Amniotic stem cell (primary cell): ENCODE measurements at places on chromosomes 7 and 10.

- DNase-seq = no peak
Measured at GRCh38 chr7:129247087-129247486, 22.3 kb downstream of the AHCYL2 start.

DNA sequence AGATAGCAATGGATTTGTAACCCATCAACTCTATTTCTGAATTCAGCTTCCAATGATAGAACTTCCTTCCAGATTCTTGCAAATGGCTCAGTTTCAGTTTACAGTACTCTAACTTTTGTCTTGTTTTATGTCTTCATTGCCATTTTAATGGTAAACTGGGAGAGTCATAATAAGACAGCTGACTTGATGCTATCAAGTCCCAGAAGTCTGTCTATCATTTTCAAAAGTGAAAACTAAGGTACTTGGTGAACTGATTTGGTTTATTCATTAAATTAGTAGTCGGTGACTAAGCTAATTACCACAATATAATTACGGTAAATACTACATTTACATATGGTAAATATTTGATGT lies 25.0 kb downstream of the RTKN2 start:
- DNase-seq = no peak

GRCh38 chr10:116316503-116316902 lies 7.7 kb upstream of the CCDC172 start:
- DNase-seq = no peak

- no peak for DNase-seq
Measured at GRCh38 chr10:49108656-49109055, 6.7 kb downstream of the VSTM4 start.

GRCh38 chr7:39880556-39880955 lies 69.5 kb upstream of the CDK13 start:
- no peak for DNase-seq

- no peak for DNase-seq
Measured at GRCh38 chr10:128865436-128866195, 601.4 kb upstream of the MGMT start.

GRCh38 chr10:4383651-4384098 lies 442.3 kb upstream of the AKR1E2 start:
- DNase-seq = no peak

- no peak for DNase-seq
Measured at GRCh38 chr10:3982746-3983442, 197.9 kb upstream of the KLF6 start.

GRCh38 chr7:111329367-111330234 lies 232.7 kb downstream of the IMMP2L start:
- DNase-seq = no peak

- no peak for DNase-seq
Measured at GRCh38 chr10:77188000-77188395, 449.6 kb downstream of the KCNMA1 start.

GRCh38 chr7:43461349-43462024 lies 121.4 kb upstream of the STK17A start:
- DNase-seq = no peak

DNA sequence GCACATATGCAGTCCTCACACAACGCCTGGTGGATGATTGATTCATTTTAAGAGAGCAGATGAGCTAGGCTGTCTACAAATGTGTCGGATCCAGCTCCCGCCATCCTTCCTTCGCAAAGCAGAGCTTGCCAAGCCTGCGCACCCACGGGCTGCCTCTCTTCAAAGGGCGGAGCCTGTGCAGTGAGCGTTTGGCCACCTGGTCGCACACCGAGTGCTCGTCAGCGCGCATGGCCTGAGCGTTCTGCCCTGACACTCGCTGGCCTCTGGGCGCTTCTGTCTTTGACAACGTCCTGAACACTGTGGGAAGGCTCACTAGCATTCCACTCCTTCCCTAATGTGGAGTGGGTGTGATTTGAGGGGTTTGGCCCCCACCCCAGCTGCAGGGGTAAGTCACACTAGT lies 47.1 kb upstream of the TMEM72 start:
- DNase-seq = no peak

DNA sequence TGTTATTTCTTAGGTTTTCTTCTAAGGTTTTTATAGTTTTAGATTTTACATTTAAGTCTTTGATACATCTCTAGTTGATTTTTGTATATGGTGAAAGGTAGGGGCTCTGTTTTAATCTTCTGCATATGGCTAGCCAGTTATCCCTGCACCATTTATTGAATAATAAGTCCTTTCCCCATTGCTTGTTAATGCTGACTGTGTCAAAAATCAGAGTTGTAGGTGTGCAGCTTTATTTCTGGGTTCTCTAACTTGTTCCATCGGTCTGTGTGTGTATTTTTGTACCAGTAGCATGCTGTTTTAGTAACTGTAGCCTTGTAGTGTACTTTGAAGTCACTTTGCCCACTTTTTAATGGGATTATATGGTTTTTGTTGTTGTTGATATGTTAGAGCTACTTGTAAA lies 37.9 kb upstream of the FAM13C start:
- DNase-seq = no peak

DNA sequence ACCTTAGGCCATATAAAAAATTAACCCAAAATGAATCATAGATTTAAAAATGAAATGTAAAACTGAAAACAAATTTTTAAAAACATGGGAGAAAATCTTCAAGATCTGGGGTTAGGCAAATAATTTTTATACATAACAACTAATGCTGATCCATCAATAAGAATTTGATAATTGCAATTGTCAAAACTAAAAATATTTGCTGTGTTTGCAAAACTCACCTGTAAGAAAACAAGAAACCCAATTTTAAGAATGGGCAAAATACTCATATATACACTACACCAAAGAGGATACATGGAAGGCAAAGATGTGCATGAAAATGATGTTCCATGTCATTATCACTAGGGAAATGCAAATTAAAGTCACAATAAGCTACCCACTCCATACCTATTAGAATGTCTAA lies 194.8 kb upstream of the NRP1 start:
- DNase-seq = no peak

DNA sequence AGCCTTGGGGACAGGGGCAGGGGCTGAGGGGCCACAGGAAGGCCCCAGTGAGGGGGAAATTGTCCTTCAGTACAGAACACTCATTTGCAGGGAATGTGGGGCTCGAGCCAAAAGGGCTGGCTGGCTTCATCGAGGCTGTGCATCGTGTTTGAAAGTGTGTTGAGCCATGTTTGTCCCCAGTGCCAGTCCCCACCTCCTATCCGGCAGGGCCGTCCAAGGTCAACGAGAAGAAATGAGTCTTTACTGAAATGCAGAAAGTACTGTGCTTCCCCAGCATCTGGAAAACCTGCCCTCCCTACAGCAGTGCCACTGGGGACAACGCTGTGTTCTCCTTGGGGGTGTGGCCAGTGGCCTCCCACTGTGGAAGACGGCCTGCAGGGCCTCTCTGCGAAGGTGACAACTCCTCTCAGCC lies 214.1 kb downstream of the KLF6 start:
- no peak for DNase-seq

- DNase-seq = no peak
Measured at GRCh38 chr7:68833422-68833821, 764.9 kb upstream of the AUTS2 start.

DNA sequence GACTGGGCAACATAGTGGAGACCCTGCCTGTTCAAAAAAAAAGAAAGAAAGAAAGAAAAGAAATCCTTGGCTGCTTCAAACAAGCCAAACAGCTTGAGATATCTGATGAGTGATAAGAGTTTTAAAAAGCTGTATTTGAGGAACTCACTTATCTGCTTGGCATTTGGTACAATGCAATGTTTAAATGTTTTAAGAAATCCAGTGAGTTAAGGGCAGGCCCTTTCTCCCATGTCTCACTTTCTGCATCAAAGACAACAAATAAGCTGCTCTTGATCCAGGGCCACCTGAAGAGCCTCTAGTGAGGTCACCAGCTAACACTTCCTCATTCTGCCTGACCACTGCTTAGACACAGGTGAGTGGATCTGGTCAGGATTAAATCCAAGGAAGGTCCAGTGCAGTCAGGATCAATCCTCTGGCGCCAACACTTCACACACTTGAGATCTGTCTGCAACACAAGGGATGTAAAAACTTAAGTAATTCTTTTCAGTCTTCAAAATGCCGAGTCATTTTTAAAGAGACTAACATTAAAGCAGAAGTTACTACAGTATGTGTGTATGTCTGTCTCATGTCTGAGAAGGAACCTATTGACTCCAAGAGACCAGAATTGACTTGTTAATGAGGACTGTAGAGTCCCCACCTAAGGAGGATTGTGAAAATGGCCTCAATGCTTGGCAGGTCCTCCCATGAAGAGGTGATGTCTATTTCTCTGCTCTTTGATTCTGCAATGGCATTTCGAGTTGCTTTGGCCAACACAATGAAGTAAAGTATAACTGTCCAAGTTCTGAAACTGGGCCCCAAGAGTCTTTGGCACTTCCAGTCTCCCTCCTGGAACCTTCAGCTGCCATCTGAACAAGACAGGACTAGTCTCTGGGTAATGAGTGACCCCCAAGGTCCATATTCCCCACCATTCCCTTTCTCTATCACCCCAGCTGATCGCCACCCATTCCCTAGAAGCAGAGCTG lies 43.1 kb downstream of the CREB3L2 start:
- no peak for DNase-seq

DNA sequence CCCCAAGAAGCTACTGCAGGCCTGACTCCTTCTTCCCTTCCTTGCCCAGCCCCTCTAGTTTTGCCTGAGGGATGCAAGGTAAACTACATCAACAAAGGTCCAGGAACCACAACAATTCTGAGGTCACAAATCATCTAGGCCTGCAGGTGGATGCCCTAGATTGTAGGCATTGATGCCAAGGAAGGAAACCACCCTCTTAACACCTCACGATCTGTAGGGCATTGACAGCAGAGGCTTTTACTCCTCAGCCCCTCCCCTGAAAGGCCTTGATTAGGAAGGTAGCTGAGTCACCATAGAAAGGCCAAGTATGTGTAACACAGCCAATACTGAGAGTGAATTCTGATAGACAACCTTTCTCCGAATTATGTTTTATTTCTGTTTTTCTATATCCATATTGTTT lies 46.7 kb upstream of the FAM3C start:
- no peak for DNase-seq

DNA sequence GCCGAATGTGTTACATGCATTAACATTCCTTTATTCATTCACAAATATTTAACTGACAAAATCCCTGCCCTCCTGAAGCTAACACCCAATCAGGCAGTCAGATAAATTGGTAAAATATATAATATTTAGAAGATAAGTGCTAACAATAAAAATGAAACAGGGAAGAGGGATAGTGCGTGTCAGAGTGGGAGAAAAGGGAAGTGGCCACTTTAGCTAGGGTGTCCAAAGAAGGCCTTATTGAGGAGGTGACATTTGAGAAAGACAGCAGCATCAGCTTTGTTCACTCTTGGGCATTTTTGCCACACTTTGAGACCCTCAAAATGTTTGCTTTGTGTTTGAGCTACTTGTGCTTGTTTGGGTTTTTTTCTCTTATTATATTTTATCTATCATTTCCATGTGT lies 317.8 kb downstream of the SNX13 start:
- no peak for DNase-seq

GRCh38 chr10:24209432-24209771 lies 464 bp downstream of the KIAA1217 start:
- peak; percentile 9 for DNase-seq

DNA sequence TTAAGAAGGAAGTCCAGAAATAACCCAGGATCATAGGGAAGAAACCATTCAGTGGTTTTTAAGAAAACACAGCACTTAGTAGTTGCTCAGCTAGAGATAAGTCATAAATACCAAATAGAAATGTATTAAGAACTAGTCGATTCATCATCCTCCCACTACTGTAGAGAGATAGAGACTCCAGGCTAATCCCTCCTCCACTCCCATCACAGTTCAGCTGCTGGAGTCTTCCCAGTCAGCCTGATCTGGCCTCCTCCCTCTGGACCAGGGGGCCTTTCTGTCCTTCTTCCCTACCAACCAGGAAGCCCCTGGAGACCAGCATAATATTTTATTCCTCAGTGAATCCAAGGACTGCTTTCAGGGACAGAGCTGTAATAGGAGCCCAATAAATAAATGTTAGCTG lies 294.1 kb upstream of the YAE1 start:
- no peak for DNase-seq

- no peak for DNase-seq
Measured at GRCh38 chr7:131076711-131077181, 250.9 kb upstream of the MKLN1 start.
